AG20443 (cell line): ENCODE measurements at places on chromosomes 16 and 17.
A peak's percentile ranks its signal among the peaks of the same experiment; 100 is the strongest.

DNA sequence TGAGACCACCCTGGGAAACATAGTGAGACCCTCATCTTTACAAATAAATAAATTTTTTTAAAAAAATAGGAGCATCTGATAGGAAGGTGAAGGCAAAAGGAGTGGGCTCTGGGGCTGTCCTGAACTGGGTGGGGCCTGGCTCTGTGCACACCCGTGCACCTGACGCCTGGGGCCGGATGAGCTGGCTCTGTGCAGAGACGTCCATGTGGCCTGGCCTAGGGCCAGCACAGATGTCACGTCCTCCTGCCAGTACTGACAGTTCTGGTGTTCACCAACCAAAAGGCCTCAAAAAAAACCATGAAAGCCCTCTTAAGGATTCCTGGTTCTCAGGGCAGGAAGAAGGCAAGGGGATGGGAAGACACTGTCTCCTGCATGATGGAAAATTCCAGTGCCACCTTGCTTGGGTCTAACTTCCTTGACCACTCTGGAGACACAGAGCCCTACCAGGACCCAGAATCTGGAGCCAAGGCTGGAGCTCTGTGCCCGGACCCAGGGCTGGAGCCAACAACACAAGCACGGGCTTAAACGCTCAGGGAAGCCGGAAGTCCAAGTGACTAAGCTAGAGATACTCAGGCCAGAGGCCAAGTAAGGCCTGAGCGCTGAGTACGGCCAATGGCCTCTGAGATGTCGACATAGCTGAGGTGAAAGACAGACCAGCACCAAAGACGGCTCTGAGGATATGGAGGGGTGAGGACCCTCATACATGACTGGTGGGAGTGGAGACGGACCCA lies 32.9 kb downstream of the COPRS start:
- DNase-seq = peak; percentile 59

DNA sequence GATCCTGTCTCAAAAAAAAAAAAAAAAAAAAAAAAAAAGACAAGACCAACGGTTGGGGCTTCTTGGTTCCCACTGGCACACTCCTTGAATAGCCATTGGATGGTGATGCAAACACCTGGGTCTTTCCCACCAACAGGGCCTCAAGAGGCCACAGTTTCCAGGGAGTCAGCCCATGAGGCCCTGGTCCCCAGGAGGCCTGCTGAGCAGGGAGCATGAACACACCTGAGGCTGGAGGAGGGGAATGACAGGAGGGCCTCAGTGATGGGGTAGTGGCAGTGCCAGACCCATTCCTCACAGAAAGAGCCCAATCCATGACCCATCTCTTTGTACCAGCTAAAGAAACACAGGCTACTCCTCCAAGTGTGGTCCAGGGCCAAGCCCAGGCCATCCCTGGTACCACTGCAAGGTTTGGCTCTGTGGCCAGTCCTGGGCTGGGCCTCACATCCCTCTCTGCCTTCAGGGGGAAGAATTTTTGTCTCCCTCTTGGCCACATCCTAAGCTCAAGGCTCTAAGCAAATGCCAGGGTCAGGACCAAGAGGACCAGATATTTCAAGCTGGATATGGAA lies 13.9 kb downstream of the ARL2BP start:
- DNase-seq = no peak

DNA sequence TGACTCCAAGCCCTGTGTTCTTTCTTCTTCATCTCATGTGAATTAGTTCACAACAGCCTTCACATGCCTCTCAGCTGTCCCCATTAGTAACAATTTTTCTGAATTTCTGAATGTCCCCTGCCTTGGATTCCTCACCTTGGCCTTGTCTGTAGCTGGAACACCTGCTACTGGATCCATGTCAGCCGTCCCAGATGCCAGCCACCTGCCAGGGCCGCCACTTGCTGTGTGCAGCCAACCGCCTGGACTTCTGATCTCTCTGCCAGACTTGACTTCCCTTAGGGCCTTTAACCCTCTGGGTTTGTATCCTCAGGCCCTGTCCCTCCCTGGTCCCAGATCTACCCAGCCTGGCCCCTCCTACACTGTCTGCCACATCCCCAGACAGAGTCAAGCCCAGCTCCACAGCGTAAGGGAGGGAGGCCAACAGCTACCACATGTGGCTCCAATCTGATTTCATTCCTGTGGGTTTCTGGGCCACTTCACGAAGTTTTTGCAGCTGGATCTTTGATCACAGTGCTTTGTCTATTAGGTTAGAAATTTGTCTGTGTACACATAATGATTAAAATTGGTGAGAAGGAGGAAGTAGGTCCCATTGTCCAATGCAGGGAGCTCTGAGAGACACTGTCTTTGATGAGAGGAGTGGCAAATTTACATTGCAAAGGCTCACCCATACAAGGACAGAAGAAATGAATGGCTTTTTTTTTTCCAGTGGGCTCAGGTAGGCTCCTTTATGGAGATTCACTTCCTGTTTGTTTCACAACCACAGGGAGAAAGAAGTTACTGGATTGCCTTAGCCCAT lies 15.3 kb downstream of the MPP2 start:
- DNase-seq = peak; percentile 85

DNA sequence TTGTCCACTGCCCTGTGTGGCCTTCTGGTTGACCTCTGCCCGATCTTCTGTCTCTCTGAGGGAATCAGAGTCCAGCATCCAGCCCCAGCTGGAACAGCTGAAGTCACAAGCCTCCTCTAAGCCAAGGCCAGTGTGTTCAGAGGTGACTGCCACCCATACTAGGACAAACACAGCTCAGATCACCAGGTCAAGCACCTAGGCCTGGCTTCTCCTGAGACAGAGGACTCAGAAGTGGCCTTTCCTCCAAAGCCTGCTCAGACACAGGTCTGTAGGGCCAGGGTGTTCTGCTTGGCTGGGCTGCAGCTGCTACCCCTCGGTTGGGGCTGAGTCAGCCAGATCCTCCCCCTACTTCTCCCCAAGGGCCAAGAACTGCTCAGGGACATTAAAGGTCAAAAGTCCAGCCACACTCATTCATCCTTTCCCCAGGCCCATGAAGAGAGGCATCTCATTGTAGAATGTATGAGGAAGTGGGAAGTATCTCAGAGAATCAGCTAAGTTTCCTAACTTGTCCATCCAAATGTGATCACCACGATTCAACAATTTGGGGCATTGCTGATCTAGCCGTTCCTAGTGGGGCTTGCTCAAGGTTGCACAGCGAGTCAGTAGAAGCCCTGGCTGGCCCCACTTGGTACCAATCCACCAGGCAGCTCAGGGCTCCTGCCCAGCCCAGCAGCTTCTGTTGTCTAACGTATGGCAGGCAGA lies 7.6 kb downstream of the SLC46A1 start:
- no peak for DNase-seq

DNA sequence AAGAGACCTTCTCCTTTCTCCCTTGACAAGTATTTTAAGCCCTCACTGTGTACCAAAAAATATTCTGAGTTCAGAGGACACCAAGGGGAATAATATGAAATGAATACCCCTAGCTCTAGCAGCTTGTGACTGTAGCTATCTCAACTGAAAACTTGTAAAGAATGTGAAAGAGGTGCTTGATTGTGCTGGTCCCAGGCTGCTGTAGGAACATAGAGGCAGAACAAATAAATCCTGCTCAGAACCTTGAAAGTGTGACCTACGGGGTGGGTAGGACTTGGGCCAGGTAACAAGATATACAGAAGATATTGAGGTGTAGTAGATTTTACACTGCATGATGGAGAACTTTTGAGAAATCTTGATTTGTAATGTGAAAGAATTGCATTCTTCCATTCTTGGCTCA lies 606.8 kb downstream of the TOX3 start:
- no peak for DNase-seq

DNA sequence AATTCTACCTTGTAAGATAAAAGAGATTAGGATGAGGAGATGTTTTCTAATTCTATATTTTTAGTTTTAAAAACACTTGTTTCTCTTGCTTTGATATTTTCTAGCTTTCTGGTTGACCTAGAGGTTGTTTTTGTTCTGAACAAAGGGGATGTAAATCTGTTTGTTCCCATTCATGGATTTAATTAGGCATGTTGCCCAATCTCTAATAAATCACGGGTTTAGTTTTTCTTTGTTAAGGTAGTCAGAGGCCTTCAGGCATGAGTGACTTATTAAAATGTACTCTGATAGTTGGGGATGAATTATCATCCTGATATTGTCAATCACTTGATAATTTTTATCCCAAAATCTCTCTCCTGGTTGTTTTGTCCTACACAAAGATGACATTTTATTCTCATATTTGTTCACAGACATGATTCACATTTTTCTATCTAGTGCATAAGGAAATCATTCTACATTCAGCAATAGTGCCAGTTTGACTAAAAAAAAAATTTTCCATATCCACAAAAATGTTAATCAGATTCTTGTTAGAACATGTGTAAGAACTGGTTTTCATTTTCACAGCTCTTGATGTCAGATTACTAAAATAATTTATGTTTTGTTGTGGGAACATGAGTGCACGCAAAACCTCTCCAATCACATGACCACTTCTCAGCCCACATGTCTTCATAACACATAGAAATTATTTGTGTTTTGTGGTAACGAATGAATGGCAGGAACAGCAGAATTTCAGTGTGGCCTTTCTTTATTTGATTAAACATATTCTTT lies 95.7 kb upstream of the AKTIP start:
- DNase-seq = no peak

GRCh38 chr16:31421587-31421986 lies 6.6 kb downstream of the COX6A2 start:
- DNase-seq = no peak

DNA sequence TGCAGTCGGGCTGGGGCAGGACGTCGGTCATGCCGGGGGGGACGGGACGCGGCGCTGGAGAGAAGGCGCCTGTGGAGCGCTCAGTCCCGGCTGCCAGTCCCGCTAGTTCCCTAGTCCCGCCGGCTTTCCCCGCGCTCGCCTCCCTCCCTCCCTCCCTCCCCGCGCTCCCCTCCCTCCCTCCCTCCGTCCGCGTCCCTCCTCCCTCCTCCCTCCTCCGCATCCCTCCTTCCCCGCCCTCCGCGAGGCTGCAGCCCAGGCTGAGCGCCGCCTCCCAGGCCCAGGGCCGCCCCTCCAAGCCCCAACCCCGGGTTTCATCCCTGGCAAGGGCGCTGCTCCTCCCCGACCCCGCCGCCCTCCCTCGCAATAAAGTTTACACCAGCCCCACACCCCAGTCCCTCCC lies 34.8 kb downstream of the TIMM22 start:
- DNase-seq = peak; percentile 72

DNA sequence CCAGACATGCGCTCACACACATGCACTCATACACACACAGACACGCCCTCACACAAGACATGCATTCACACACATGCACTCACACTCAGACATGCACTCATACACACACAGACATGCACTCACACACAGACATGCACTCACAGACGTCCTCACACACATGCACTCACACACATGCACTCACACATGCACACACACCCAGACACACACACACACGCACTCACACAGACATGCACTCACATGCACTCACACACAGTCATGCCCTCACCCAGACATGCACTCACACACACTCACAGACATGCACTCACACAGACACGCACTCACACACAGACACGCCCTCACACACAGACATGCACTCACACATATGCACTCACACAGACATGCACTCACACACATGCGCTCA lies 2.1 kb upstream of the ZNF469 start:
- no peak for DNase-seq

DNA sequence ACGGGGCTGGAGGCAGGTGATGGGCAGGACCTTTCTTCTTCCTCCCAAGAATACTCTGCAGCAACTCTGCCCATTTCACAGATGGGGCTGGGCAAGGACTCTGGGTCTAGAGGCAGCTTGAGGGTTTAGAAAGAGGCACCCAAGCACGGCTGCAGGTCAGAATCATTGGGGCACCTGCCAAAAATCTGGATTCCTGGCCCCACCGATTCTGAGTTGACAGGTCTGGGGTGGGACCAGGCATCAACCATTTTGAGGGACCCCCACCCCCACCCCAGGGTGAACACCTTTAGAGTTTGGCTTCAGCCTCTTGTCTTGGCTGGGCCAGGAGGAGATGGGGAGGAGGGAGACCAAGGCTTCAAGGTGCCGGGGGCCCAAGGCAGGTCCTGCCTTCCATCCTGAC lies 5.3 kb downstream of the SPPL2C start:
- no peak for DNase-seq

- DNase-seq = no peak
These were observed 2.2 kb downstream of the CYTH1 start for GRCh38 chr17:78779850-78780249.

DNA sequence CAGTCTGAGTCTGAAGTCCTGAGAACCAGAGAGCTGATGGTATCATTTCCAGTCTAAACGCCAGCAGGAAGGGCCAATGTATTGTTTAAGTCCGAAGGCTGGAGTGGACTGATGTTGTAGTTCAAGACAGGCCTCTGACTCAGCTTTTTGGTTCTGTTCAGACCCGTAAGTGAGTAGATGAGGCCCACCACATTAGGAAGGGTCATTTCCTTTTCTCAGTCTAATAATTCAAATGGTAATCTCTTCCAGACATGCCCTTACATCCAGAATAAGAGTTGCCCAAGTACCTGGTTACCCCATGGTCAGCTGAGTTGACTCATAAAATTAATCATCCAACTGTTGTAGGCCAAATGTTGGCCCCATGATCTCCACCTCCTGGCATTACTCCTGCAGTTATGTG lies 442.6 kb upstream of the HSBP1 start:
- peak; percentile 24 for DNase-seq

- DNase-seq = peak; percentile 86
These were observed 4.0 kb downstream of the CA4 start for GRCh38 chr17:60153606-60154390.

- peak; percentile 51 for DNase-seq
These were observed 27.4 kb downstream of the BCO1 start for GRCh38 chr16:81265658-81266451.

- no peak for DNase-seq
These were observed 12.2 kb downstream of the DEXI start for GRCh38 chr16:10929853-10930754.

- no peak for DNase-seq
These were observed 25.4 kb upstream of the NSRP1 start for GRCh38 chr17:30091121-30091670.
